ENCODE measurements at places on chromosomes 1 and 21.

GRCh38 chr1:96329121-96329520 is 392.5 kb upstream of the PTBP2 start:
- DNase-seq: no peak

- DNase-seq: no peak
Measured at GRCh38 chr21:32382108-32382644, 10.6 kb downstream of the URB1 start.

- peak; percentile 91 for DNase-seq
Measured at GRCh38 chr1:108612496-108612895, 48.4 kb downstream of the HENMT1 start.

DNA sequence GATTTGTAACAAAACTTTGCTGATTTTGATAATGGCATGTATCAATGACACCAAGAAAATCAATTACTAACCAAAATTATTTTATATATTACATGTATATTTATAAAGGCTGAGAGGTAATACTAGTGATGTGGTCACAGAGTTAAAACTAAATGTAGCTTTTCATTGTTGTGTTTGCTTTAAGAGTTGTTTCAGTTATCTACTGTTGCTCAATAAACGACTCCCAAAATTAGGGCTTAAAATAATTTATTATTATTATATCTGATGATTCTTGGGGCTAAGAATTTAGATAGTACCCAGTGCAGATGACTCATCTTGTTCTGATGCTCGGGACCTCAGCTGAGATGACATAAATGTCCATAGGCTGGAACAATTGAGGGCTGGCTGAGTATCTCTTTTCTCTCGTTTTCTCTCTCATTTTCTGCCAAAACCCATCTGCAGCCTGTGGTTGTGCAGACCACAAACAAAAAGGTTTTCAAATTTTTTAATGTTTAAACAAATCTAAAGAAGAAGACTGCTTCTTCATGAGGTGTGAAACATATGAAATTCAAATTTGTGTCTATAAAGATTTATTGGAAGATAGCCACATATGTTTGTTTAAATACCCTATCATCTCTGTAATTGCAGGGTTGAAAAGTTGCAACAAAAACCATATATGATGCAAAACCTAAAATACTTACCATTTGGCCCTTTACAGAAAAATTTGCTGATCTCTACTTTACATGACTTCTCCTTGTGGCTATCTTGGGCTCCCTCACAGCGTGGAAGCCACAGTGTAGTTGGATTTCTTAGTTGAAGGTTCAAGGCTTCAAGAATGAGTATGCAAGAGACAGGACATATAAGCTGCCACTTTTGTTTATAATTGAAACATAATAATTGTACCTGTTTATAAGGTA is 14.8 kb upstream of the PTPRC start:
- no peak for DNase-seq

- DNase-seq: no peak
Measured at GRCh38 chr1:10615332-10615731, 140.6 kb downstream of the PEX14 start.

GRCh38 chr1:55823541-55824250 is 608.5 kb upstream of the USP24 start:
- DNase-seq: no peak

GRCh38 chr21:43864313-43864961 is 586 bp upstream of the AGPAT3 start:
- DNase-seq: no peak

- DNase-seq: no peak
Measured at GRCh38 chr21:44402323-44403105, 49.1 kb downstream of the TRPM2 start.

DNA sequence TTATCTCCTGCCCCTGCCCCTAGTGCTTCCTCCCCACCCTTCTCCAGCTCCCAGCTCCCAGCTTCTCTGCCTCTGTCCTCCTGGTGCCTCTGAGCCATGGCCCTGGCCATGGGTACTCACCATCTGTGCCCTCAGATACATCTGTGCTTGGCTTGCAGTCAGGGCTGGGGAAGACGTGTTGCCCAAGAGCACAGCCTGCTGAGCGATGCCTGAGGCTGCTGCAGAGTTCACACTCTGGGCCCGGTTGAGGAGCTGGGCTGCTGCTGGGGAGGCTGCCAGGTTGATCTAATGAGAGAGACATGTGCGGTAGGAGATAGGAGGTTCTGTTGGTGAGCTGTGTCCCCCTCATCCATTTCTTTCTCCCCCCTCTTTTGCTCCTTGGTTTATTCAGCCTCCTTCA is 49.4 kb upstream of the A3GALT2 start:
- DNase-seq: peak; percentile 82

- DNase-seq: no peak
Measured at GRCh38 chr1:13643017-13643416, 57.0 kb upstream of the PRDM2 start.

GRCh38 chr1:119541389-119541788 is 34.4 kb downstream of the HSD3B1 start:
- DNase-seq: no peak

DNA sequence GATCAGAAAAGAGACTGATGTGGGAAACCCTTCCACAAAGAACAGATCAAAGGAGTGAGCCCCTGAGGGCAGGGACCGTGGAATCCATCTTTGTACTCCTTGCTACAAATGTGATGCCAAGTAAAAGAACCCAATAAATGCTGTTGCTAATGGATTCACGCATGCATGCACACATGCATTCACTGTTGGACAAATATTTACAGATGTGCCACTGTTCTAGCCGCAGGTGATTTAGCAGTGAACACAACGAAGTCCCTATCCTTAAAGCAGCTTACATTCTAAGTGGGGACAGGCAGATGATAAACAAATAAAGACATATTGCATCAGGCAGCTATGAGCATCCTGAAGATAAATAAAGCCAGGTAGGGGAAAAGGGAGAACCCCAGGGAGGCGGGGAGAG is 67.8 kb downstream of the ITPKB start:
- no peak for DNase-seq

DNA sequence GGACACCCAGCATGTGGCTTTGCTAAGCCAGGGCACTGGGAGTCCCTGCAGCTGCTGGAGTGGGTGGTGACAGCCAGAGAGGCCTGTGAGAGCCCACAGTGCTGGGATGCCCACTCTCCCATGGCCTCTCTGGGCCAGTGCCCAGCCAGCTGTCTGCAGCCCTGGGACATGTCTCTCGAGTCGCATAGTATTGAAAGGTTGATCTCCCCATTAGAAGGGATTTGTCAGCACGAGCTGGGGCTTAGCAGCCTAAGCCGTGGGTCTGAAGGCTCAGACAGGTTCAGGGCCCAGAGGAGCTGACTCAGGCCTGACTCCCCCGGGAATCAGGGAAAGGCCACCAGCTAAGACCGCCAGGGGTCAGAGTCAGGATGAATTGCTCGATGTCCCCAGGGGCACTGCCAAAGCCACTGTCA is 53.5 kb downstream of the FOXD2 start:
- DNase-seq: no peak

DNA sequence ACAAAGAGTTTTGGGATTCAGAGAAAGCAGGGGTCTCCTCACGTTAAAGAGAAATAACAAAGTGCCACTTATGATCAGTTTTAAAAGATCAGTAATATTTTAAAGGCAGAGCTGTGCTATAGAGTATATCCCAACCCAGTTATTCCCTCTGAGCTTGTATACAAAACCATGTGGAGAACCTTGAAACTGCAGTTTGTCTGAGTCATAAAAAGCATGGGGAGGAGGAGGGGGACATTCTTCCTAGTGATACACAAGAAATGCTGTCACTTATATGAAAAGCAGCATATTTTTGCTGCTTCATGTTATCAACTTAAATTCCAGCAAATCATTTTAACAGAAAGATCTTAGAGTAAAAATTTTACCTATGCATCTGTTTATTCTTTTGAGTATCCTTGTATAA is 244.5 kb downstream of the GPR52 start:
- no peak for DNase-seq

DNA sequence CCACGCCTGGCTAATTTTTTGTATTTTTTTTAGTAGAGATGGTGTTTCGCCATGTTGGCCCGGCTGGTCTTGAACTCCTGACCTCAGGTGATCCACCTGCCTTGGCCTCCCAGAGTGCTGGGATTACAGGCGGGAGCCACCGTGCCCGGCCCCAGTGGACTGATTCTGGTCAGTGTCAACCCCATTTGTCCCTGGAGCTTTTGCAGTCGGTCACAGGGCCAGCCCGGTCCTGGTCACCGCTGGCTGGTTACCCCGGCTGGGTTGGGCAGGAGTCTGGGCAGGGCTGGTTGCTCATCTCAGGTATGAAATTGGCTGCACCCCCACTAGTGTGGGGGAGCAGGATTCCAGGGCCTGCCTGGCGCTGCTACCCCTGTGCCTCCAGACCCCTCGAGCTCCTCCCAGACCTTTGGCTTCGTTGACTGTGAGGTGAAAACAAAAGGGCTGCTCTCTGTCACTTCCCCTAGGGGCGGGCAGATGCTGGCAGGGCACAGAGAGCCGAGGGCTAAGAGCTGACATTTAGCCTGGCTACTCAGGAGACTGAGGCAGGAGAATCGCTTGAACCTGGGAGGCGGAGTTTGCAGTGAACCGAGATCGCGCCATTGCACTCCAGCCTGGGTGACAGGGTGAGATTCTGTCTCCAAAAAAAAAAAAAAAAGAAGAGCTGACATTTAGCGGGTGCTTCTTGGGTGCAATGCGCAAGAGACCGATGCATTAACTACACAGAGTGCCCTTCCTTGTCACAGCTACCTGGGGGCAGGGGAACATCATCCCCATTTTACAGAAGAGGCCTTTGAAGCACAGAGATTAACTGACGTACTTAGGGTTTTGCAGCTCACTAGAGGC is 10.6 kb downstream of the TNFRSF1B start:
- DNase-seq: no peak

- DNase-seq: no peak
Measured at GRCh38 chr1:235504122-235504493, at the start of gene B3GALNT2. Gene B3GALNT2, minus strand, starts transcription at chr1:235504452. Its CDS starts 200 bp downstream, at chr1:235504252.

GRCh38 chr1:115529216-115529897 is 112.4 kb upstream of the VANGL1 start:
- DNase-seq: no peak

- no peak for DNase-seq
Measured at GRCh38 chr1:204987689-204988088, 55.3 kb upstream of the CNTN2 start.

GRCh38 chr21:45115141-45115540 is 40.8 kb downstream of the ADARB1 start:
- DNase-seq: no peak

- DNase-seq: peak; percentile 40
Measured at GRCh38 chr1:182299728-182300616, 91.6 kb downstream of the GLUL start.

- DNase-seq: no peak
Measured at GRCh38 chr1:236284291-236284721, 2.5 kb upstream of the ERO1B start.

DNA sequence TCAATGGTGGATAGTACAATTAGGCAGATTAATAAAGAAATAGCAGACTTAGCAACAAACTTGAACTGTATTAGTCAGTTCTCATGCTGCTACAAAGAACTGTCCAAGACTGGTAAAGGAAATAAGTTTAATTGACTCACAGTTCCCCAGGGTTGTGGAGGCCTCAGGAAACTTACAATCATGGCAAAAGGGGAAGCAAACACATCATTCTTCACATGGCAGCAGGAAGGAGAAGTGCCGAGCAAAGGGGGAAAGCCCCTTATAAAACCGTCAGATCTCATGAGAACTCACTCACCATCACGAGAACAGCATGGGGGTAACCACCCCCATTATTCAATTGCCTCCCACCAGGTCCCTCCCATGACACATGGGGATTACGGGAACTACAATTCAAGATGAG is 27.1 kb upstream of the PDE4B start:
- no peak for DNase-seq

DNA sequence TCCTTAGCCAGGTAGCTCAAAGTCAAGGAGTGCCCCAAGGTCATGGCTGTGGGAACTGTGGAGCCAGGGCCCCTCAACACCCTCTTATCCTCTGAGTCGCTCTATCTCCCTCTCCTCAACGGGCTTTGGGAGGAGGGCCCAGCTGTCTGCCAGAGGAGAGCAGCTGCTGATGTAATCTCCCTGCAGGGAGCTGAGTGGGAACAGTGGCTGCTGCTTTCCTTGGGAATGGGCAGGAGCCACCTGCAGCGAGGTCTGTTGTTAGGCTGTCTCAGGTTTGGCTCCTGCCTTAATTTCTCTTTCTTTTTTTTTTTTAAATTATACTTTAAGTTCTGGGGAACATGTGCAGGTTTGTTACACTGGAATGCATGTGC is 58.8 kb upstream of the MAP1LC3C start:
- no peak for DNase-seq

GRCh38 chr1:97867127-97867526 is 53.7 kb downstream of the DPYD start:
- DNase-seq: no peak

DNA sequence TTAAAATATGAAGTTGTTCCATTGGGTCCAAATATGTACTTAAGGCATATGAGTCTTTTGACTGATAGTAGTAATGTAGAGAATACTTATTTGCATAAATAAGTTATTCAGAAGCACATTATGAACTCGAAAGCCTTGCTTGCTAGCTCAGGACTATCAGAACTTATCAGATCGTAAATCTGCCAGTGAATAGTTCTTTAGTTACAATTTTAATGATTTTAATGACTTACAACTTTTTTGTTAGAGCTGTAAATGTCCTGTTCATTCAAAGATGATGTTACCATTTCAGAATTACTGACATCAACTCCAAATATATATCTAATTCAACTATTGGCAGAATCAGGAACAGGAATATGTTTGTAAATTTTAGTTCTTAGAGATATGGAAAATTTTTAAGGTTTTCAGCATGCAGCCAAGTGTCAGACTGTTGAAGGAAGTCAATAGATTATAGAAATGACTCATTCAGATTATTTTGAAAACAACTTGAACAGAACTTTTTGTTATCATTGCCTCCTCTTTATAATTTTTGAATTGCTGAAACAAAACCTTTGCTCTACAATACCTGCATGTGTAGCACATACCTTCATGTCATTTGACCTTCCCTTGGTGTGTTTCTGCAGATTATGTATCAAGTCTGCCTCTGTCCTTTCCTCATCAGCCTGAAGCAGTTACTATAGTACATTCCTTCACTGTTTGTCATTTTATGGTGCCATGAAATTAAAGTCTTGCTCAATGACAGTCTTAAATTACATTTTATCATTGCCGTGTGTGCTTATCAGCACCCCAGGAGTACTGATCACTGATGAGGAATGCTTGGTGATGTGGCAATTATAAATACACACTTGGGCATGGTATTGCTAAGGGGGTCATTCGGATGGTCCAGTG is 44.9 kb downstream of the LRRC8D start:
- DNase-seq: no peak

DNA sequence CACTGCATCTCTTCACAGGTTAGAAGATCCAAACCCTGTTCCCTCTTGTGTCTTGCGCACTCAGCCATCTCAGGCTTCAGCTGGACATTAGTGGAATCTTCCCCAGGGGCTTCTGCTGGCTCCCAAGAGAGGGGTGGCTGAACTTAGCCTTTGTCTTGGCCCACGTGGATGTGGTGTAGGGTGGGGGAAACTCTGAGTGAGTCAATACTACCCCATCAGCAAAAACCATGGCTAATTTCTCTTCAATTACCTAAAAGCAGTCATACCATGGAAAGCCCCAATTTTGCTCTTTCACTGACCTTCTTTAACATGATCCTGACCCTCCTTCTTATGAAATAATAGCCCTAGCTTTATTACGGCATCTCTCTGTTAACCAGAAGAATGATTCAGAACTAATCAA is 72.5 kb upstream of the RAB3GAP2 start:
- no peak for DNase-seq

- peak; percentile 77 for DNase-seq
Measured at GRCh38 chr1:165828669-165829329, 1.4 kb downstream of the UCK2 start.
